ENCODE measurements at places on chromosomes 5 and 9.

GRCh38 chr5:27252911-27253310 lies 214.5 kb upstream of the CDH9 start:
- no peak for DNase-seq

- DNase-seq, result peak; percentile 74
These were observed 47.0 kb upstream of the TGFBR1 start for GRCh38 chr9:99057665-99058625.

- DNase-seq, result no peak
These were observed 597.7 kb downstream of the CCDC171 start for GRCh38 chr9:16150501-16150900.

GRCh38 chr9:93143830-93144530 lies 9.9 kb upstream of the NINJ1 start:
- DNase-seq, result peak; percentile 76

- no peak for DNase-seq
These were observed 11.7 kb upstream of the PCDHB1 start for GRCh38 chr5:141039517-141039916.

- no peak for DNase-seq
These were observed 2.3 kb downstream of the TPRN start for GRCh38 chr9:137198051-137198901.

DNA sequence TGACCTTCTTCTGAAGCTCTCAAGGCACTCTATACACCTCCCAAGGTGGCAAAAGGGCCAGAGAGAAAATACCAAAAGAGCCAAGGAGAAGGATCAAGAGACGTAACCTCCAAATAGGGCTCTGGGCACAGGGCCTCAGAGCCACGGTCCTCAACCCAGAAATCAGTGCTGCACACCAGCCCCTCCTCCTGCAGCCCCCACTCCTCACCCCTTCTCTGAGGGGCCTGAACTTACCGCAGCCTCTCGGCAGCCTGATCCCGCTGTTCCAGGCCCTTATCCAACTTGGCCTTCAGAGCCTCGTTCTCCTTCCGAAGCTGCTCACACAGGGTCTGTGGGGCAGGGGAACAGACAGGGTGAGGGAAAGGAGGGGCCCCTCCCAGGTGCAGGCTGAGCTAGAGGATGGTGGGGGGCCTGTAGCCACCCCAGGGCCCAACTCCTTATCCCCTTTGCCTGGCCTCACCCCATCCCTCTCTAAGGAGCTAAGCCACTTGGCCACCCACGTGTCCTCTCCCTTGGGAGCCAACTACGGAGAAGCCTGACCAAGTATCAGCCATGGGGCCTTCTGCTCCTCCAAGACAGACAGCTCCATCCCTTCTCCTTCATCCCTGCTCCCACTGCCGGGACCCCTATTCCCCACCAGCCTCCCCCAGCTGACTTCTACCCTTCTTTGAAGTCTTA lies 28.8 kb downstream of the TNIP1 start:
- DNase-seq, result no peak

- DNase-seq, result peak; percentile 85
These were observed 46.9 kb downstream of the RASGRF2 start for GRCh38 chr5:81006947-81007636.

DNA sequence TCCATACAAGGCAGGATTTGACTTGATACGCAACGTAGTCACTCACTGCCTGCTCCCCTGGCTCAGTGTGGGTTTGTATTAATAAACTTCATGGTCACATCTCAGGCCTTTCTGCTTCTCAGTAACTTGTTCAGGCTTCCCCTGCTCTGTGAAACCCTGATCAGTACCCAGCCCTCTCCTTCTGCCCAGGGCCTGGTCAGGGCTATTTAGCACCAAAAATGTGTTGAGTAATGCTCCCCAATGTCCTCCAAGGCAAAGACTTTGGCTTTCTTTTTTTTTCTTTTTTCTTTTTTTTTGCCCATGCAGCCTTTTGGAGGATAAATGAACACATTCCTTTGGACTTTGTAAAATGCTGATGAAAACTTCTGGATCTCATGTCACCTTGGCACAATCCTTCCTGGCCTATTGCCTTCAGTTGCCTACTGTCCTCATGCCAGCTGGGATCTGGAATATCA lies 399.2 kb upstream of the KLF4 start:
- DNase-seq, result no peak

- peak; percentile 20 for DNase-seq
These were observed 40.7 kb downstream of the TIMD4 start for GRCh38 chr5:156922207-156922792.

DNA sequence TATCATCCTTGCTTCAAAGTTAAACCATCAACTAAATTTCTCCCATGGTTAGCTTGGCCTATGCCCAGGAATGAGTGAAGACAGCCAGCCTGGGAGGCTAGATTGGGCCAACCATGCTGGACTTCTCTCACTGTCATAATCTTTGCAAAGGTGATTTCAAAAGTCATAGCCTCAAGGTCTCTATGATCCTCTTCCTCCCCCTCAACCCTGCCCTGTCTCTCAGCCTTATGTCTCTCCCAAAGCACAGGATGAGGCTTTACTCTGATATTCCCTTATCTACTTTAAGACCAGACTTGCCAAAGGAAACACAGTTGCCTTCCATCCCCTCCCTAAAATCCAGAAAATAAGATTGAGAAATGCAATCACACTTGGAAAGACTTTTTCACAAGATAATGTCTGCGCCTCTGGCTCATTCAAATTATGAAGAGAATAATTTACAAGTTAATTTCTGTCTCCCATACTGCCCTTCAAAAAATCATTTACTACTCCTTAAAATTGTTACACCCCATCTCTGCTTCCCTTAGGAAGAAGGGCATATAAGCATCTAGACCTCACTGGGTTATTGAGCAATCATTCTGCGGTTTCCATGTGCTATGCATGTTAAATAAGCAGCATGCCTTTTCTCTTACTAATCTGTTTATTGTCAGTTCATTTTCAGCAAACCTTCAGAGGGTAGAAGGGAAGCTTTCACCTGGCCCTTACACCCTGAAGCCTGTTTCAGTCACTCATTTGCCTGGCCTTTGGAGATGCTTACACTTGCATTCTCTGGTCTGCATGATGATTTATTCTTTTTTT lies 113.8 kb upstream of the ANKRD55 start:
- no peak for DNase-seq

GRCh38 chr9:131217331-131218031 lies 58.8 kb downstream of the FAM78A start:
- DNase-seq, result no peak

GRCh38 chr5:173793648-173794548 lies 94.3 kb upstream of the CPEB4 start:
- DNase-seq, result no peak

DNA sequence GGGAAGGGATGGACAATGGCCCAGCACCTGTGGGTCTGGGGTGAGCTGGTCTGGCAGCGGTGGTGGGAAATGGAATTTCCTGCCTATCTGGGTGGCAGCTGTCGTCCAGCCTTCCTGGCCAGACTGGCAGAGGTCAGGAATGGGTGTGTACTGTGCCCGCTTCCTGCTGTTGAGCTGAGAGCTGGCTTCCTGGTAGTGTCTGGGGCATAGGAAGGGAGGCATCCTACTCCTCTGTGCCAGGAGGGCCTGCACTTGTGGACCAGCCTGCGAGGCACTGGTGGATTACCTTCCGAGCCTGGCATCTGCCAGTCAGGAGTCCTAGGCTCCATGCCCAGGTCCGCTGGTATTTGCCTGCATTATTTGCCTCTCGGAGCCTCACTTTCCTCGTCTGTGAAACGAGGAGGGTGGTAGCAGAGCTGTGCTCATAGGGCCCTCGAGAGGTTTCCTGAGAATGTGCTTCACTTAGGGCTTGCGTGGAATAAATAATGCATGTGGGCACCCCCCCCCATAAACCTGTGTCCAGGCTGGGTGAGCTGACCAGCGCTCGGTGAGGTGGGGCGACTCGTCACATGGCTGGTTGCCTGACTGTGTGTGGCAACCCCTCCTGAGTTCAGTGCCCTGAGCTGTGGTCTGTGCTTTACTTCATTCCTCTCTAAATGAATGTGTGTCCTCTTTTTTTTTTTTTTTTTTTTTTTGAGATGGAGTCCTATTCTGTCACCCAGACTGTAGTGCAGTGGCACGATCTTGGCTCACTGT lies 47.7 kb downstream of the HMCN2 start:
- no peak for DNase-seq

DNA sequence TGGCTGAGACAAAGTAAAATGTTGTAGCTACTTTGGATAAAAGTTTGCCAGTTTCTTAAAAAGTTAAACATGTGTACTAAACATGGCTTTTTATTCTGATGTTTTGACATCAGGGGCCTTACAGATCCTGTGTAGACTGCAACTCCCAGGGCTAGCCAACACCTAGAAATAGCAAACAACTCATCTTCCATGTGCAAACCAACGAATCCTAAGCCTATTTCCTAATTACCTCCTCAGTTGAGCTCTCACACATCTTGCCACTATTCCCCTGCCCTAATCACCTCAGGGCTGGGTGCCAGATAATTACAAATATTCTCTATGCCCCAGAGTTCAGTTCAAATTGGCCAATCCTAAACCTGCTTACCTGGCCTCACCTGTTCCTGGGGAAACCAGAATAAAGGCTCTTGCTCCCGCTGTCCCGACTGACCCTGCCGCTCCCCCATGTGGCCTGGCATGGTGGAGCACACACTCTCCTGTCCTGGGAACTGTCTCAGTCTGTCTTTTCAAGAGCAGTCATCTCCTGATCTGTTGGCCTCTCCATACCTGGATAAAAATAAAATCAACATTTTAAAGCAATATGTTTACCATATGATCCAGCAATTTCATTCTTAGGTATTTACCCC lies 37.1 kb upstream of the FAM169A start:
- peak; percentile 27 for DNase-seq

GRCh38 chr5:154369682-154370081 lies 76.1 kb upstream of the SAP30L start:
- no peak for DNase-seq

GRCh38 chr5:72943307-72943706 lies 12.5 kb upstream of the FCHO2 start:
- no peak for DNase-seq

DNA sequence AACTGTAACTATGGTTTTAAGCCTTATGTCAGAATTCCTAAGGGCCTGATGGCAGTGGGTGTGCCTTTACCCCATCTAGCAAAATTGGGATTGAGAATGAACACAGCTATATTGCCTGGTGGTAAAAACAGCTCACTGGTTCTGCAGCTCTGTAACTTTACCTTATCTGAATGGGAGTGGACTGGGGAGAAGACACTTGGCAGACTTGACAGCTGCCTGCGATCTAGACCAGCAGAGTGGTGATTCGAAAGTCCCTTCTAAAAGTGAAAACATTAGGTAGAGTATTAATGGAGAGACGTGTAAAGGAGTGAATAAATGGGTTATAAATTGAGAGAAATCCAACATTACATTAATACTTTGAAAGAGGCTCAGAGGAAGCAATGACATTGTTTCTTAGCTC lies 289.1 kb upstream of the EDIL3 start:
- DNase-seq, result no peak

GRCh38 chr5:2170761-2171160 lies 288.0 kb upstream of the IRX4 start:
- DNase-seq, result no peak

DNA sequence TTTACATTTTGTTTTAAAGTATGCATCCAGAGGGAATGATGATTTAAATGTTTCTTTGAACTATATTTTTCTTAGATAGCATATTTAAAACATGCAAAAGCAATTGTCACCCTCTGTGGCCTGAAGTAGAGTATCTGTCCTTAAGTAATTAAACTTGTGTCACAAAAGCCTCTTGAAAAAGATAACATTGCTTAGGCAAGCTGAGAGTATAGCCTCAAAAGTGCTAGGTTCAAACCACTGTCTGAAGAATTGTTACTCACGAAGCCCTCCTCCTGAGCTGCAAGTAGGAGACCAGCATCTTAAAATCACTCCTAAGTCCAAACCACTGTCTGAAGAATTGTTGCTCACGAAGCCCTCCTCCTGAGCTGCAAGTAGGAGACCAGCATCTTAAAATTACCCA lies 378.0 kb upstream of the PRR16 start:
- no peak for DNase-seq

GRCh38 chr5:157196045-157196444 lies 15.4 kb downstream of the ITK start:
- DNase-seq, result peak; percentile 71

DNA sequence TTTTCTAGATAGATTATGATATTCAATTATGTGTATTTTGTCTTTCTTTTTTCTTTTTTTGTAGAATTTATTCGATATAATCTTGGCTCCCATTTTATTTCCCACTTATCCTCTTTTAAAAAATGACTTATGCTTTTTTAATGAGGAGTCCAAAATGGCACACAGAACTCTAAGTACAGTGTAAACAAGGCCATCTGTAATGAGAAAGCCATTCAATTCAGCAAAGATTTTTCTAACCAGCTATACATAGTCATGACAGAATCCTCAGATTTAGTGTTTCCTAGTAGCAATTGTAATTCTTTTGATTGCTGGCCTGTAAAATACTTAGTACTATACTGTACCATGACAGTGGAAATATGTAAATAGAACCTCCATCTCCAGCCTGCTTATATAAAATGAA lies 651.4 kb downstream of the RAB3C start:
- DNase-seq, result no peak

- DNase-seq, result no peak
These were observed at the start of gene POU4F3 for GRCh38 chr5:146338774-146339714. Gene POU4F3 (plus strand): TSS chr5:146338839. CDS start chr5:146339113, 274 bp downstream.
